ENCODE measurements at places on chromosomes 1 and 21.
A peak's percentile ranks its signal among the peaks of the same experiment; 100 is the strongest.

- DNase-seq = no peak
Measured at GRCh38 chr1:71295350-71295749, 214.5 kb upstream of the ZRANB2 start.

- no peak for DNase-seq
Measured at GRCh38 chr21:44925378-44925755, 4.7 kb upstream of the ITGB2 start.

- no peak for DNase-seq
Measured at GRCh38 chr1:111193712-111194480, 6.5 kb downstream of the DENND2D start.

DNA sequence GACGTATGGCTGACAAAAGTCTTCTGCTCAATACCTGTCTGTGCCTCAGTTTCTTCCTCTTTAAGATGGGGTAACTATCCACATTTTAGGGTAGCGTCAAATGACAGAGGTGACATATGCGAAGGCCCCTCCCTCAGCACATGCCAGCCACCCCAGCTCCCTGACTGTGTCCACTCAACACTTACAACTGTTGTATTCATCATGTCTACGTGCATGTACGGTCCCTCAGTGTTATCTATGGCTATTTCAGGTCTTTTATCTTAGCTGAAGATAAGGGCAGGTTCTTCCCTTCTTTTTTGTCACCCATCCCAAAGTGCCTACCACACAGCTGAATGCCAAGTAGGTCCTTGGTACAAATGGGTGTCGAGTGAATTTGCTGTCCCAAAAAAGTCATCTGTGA, 8.3 kb upstream of the C1orf198 start:
- DNase-seq = no peak

DNA sequence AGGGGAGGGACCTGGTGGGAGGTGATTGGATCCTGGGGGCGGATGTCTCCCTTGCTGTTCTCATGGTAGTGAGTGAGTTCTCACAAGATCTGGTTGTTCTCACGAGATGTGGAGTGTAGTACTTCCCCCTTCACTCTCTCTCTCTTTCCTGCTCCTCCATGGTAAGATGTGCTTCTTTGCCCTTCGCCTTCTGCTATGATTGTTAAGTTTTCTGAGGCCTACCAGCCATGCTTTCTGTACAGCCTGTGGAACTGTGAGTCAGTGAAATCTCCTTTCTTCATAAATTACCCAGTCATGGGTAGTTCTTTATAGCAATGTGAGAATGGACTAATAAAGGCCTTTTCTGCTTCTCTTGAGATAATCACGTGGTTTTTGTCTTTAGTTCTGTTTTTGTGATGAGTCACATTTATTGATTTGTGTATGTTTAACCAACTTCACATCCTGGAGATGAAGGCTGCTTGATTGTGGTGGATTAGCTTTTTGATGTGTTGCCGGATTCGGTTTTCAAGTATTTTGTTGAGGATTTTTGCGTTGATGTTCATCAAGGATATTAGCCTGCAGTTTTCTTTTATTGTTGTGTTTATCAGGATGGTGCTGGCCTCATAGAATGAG, 45.5 kb downstream of the RABGAP1L start:
- no peak for DNase-seq

- no peak for DNase-seq
Measured at GRCh38 chr21:46135782-46136395, 19.5 kb downstream of the FTCD start.

- no peak for DNase-seq
Measured at GRCh38 chr1:174676856-174677255, 229.1 kb downstream of the GPR52 start.

DNA sequence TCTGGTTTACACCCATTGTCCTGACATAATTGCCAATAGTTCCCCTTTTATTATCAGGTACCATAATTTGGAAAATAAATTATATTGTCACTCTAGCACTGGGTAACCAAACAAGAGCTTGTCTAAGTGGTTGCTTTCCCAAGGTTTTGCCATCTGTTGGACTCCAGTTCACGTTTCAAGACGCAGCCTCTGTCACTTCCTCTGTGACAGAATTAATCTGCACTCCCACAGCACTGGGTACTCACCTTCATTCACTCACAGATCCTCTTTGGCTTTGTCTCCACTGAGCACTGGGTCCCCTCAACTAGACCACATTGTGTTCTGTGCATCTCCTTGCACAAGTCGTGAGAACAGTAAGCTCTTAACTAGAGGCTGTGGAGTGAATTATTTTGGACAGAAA, 123.6 kb upstream of the JUN start:
- DNase-seq = no peak

- no peak for DNase-seq
Measured at GRCh38 chr1:46523496-46524353, 27.7 kb downstream of the KNCN start.

DNA sequence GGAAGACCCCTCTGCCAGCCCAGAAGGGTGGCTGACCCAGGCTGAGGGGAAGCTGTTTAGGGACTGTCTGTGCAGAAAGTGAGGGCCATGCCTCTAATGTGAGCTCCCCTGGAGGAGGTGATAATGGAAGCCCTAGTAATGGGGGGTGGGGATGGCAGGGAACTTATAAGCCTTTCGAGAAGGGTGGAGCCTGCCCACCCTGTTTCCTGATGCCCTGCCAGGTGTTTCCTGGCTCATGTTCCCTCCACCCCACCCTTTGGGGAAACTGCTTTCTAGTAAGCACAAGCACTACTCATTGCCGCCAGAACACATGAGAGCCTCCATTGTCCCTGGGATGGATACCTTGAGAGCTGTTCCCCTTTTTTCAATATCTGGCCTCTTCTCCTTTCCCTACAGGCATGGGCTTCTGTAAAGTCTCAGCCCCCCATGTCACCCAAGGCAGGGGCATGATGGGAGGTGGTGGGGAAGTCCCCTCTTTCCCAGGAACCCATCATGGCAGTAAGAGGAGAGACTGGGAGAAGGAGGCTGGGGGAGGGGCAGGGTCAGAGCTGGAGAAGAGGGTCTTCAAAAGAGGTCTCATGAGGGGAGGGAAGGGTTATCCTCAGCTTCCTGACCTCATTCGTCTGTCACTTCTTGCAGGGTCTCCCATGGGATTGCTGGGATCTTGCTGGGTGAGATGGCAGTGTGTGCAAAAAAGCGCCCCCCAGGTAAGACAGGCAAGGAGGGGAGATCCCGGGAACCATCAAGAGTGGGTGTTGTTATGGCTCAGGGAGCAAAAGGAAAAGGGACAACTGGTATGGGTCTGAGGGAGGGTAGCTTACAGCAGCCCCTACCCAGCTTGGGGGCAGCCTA, 2.4 kb downstream of the ATP8B2 start:
- no peak for DNase-seq

GRCh38 chr1:24932284-24932683, 2.2 kb upstream of the RUNX3 start:
- DNase-seq = peak; percentile 77

DNA sequence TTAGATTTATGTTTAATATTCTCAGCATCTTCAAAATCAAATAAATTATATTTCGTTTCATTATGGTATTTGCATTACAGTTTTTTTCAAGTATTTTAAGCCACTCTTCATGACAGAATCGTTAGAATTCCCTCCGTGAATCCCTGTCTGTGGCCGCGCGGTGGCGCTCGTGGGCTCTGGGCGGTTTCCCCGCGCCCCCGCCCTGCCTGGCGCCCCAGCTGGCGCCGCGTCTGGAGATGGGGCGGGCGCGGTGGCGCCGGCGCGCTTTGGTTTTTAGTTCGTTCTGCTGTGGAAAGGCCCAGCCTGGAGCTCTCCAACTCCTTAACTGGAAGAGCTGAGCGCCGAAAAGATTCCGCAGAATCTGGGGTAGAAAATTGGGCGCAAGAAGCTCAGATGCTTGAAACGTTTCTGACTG, 25.7 kb downstream of the PRMT2 start:
- DNase-seq = no peak

DNA sequence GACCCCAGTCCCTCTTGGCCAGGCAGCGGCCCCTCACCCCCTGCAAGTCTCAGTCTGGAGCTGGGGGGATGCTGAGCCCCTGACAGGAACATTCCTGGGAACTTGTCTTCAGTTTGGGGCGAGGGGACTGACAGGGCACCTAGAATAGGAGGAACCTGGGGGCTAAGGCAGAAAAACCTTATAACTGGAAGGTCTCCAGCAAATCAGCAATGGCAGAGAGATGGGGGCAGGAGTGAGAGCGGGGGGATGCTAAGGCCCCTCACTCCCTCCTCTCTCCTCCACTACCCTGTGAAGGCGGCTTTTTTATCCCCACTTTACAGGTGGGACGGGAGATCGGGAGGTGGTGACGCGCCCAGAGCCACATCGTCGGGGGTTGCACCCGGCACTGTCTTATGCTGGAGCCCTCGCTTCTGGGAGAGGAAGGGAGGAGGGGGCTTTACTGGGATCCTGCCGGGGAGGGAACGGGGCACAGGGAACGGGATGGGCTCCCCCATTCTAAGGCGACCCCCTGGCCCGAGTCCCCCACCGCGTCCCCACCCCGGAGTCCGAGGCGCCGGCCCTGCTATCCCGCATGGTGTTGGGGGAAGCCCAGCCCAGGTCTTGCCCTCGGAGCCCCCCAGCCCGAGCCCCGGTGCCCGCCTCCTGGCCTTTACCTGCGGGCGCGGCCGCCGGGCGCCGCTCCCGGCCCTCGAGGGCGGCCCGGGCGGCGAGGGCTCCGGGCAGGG, 456 bp downstream of the COL8A2 start:
- DNase-seq = no peak

DNA sequence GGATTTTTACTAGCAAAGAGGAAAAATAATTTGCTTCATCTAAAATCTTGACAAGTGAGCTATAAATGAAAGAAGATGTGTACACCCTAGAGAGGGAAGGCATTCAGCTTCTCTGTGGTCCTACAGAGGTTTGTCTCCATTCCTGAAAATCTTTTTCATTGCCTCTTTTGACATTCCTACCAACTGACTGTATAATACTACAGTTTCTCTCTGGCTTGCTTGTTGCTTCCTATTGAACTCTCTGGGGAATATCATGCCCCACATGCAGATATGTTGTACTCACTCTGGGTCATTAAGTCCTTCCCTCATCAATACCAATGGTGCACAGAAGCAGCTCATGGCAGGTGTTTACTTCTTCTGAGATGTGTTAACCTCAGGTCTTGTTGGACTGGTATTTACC, 371.2 kb upstream of the PLXNA2 start:
- DNase-seq = no peak

- DNase-seq = no peak
Measured at GRCh38 chr1:200837931-200838571, 34.7 kb upstream of the GPR25 start.

DNA sequence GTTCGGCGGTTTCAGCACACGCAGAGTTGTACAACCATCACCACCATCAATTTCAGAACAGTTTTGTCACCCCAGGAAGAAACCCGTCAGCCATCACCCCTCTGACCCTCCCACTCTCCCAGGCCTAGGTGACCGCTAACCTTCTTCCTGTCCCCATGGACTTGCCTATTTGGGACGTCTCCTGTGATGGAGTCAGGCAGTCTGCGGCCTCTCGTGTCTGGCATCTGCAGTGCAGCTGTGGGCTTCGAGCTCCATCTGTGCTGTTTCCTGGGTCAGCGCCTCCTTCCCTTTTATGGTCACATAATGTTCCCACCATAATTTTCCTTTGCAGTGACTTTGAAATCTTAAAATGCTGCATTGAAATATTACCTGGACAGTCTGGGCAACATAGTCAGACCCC, 24.4 kb downstream of the SLC45A1 start:
- no peak for DNase-seq

GRCh38 chr1:191065346-191065745, 587.7 kb upstream of the BRINP3 start:
- DNase-seq = no peak

GRCh38 chr1:2133879-2134215, 60.7 kb downstream of the FAAP20 start:
- no peak for DNase-seq

DNA sequence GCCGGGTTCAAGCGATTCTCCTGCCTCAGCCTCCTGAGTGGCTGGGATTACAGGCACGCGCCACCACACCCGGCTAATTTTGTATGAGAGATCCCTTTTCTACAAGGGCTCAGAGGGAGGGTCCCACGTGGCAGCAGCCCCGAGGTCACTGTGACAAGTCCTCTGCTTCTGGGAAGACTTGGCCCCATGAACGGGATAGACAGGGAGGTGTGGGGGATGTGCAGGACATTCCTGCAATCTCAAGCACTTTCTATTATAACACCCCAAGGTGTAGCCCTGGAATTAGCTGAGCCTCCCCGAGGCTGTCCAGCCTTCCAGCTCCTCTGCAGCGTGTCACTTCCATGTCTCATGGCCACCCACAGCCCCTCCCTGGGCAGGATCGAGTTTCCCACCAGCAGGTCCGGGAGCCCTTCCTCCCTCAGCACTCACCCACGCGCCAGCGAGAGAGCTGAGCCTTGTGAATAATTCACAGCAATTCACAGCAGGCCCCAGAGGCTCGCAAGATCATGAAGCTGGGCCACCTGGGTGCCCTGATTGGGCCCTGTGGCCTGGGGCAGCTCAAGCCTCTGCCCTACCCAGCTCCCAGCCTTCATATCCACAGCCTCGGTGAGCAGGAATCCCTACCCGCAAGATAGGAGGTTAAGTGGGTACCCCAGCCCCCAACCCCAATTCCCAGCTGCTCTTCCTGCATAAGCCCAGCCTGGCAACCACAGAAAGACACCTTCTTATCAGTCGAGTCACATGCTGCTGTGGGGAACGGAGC, 22.8 kb upstream of the RNU1-4 start:
- DNase-seq = no peak

GRCh38 chr1:64093941-64094340, 109.5 kb upstream of the UBE2U start:
- DNase-seq = no peak

GRCh38 chr1:84973498-84974334, 23.2 kb downstream of the MCOLN2 start:
- DNase-seq = no peak

- DNase-seq = no peak
Measured at GRCh38 chr1:78493451-78493850, 2.7 kb downstream of the PTGFR start.

DNA sequence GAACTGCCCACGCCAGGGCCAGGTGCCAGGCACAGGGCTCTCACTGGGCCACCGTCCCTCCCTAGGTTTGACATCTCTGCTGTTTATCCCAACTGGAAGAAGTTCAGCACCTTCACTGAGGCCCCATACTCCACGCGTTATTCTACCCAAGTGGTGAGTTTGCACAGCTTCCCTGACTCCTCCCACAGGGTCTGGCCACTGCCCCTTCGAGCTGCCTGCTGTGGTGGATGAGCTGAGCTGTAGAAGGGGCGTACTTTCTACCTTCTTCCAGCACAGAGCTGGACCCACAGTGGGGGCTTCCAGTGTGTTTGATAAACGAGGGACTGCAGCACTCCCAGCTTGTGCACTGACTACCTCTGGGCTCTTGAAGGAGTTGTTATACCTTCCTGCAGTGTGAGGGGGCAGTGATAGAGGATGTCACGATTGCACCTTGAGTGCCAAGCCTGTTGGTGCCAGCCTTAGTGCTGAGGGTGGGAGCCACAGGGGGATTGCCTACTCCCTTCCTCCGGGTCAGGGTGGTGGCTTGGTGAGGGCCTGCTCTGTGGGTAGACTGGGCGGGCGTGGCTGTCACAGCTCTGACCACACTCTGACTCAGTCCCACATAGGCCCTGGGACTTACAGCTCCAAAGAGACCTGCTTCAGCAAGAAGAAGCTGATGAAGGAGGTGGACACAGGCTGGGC, 5.9 kb upstream of the TTC22 start:
- no peak for DNase-seq

- no peak for DNase-seq
Measured at GRCh38 chr1:154869351-154870114, 548 bp downstream of the KCNN3 start.
